ENCODE measurements at places on chromosomes 3 and 15. TPM values are rescaled to one million over a fixed set of nuclear protein-coding genes. Genes with fewer than 3 reads are reported as not detected.

GRCh38 chr3:50275996-50276761 is 2.7 kb upstream of the LSMEM2 start:
- peak; percentile 37 for DNase-seq

DNA sequence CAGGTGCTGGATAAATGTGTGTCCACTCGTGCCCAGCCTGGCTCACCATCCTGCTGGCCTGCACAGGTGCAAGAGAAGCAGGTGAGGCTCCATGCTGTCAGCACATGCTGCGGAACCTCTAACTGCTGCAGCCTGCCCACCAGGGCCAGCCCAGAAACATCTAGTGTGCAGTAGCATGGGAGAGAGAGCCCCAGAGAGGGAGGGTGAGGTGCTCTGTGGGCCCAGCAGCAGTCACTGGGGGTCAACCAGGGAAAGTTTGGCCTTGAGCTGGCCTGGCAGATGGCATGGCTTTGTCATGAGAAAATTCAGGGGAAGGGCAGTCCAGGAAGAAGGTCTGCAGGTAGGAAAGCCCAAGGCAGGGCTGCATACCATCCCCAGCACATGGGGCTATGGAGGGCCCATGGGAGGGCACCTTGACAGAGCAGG is 18.2 kb upstream of the PRR23E start:
- no peak for DNase-seq

DNA sequence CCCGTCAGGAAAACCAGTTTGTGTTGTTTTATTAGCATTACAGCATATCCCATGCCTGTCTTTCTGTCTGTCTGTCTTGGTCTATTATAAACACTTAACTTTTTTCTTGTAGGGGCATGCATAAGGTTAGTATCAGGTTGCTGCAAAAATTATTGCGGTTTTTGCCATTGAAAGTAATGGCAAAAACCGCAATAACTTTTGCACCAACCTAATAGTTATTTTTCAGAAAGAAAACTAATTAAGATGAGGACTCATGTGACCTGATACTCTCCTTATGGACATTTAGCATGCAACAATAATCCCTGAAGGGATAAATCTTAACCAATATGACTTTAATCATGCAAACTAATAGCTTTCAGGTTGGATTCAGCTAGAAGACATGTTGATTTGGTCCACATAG is 326.7 kb upstream of the SUCLG2 start:
- no peak for DNase-seq

DNA sequence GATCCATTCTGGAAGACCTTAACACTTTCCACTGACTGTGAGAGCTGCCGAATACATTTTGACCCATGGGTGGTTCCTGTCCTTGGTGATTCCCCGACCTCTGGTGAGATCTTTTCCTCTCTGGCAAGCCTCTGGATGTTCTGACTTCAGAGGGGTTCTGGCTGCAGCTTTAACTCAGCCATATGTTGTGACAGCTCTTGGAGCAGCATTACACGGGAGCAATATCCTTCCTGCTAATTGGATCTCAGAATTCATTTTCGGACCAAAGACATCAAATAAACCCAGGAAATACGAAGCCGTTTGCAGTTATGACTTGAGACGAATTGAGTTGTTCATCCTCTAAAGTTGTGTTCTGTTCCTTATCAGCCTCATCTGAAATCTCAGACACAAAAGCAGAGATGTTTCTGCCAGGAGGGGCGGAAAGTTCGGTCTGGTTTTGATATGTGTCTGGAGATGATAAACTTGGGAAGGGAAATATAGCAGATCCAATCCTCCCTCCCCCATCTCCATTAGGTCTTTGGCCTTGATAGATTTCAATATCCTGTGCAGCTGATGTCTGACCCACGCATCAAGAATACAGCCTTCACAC is 10.0 kb downstream of the TMEM158 start:
- DNase-seq: no peak

DNA sequence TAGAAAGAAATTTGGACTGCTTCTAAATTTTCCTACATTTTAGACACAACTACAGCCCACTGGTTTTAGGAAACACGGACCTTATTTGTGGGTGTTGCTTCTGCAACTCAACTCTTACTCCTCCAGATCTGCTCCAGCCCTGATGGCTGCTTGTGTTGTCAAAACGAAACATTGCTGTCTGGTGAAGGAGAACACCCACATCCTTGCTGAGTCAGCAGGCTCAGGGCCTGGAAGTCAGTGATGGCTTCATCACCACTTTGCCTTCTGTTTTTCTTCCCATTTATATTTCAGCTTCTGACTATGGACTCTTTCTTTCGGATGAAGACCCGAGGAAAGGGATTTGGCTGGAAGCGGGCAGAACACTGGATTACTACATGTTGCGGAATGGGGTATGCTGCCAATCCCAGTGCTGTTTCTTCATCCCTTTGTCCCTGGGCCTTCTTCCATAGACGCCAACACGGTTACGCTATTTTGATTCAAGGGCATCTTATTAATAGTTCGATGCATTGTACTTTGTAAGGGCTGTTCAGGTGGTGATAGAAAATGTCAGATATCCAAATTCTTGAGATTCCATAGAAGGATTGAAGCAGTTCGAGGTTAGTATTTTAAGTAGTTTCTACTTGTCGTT is 392.6 kb upstream of the TPM1 start:
- DNase-seq: no peak

DNA sequence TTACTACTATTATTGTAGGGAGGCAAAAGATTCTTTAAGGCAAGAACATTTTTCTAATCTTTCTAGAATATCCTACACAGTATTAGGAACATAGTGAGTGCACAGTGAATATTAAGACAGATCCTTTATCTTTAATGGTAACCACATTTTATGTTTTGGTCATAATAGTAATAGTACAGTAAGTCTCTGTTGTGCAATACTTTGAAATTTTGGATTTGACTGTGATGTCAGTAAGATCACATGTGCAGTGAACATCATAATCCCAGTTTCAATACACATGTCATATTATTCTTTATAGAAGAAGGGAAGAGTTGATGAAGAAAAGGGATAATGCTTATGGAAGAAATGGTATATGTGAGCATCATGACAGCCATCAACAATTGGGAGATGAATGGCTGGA is 10.7 kb downstream of the STT3B start:
- no peak for DNase-seq

- DNase-seq: no peak
These were observed 86.9 kb downstream of the CBLB start for GRCh38 chr3:105781871-105782270.

- DNase-seq: peak; percentile 62
These were observed 513.7 kb downstream of the FOXP1 start for GRCh38 chr3:71069797-71070196.

DNA sequence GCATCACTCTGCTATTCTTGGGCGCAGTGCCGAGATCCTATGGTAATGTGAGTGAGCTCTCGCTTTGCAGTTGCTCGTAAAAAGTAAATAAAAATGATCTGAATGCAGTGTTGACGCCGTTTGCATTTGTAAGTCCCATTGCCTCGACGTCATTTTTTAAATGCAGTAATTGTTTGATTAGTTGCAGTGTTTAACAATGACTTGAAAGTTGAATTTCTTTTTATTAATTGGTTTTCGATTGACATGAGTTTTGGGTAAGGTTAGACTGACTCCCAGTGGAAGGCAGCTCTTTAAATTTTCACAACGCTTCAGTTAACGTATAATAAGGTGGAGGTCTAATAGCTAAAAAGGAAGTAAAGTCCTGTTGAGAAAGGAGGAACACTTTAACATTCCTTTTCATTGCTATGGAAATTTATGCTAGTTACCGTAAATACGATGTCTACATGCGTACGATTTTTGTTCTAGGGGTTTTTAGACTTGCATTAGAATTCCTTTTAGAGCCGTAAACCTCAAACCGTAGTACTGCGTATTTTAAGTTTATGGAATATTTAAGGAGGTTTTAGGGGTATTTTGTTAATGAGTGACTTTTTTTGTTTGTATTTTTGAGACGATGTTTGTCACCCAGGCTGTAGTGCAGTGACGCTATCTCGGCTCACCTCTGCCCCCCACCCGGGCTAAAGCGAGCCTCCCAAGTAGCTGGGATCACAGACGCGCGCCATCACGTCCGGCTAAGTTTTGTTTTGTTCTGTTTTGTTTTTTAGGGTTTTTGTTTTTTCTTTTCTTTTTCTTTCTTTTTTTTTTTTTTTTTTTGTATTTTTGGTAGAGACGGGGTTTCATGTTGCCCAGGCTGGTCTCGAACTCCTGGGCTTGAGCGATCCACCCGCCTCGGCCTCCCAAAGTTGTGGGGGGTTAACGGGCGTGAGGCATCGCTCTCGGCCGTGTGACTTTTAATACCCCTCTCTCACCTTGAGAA is 1.4 kb downstream of the MORF4L1 start:
- no peak for DNase-seq

DNA sequence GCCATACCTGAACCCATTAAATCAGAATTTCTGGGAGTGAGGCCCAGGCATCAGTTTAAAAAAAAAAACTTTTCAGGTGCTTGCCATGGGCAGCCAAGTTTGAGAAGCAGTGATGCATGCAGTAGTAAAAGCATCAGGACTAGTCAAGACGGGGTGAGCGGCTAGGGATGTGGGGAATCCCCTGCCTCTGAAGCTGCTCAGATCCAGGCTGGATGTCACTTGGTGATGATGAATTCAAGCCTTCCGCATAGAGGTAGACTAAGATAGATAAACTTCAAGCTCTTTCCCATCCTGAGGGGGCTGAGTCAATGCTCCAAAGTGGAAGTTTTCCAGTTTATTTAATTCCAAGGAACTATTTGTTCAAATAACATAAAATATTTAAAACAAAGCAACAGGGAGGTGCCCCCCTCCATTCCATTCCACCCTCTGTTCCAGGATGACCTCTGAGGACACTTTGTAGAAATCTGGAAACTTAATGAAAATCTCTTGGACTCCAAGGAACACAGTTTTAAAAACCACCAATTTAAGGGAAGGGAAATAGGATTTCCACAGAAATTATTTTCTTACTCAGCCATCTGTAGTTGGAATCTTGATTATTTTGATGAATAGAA is 100.4 kb upstream of the NR2E3 start:
- no peak for DNase-seq

DNA sequence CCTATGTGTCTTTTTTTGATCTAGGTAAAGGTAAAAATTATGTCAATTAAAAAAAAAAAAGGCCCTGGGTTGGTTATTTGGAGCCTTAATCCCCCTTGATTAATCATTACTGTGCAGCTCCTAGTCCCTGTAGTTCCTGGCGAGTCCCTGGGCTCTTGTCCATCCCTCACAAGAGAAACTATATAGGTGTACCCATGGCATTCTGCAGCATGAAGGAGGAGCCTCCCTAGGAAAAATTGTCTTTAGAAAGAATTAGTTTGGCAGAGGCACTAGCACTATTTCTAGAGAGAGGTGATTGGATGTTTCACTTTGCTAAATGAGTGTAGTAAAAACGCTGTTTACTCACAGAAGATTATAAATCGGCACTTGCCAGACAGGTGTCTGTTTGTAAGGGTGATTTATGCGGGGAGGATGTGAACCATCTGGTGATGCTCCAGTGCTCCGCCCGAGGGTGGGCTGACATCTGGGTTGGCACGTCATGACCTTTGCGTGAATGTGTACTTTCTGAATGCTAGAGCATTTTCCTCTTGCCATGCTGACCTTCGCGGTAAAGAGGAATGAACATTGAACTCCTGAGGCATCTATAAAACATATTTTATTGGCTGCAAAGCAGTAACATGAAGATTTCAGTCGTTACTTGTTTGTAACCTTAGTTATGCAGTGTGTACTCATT is 12.6 kb downstream of the PLCL2 start:
- DNase-seq: no peak

GRCh38 chr3:117463276-117464115 is 753.9 kb downstream of the TUSC7 start:
- DNase-seq: no peak

DNA sequence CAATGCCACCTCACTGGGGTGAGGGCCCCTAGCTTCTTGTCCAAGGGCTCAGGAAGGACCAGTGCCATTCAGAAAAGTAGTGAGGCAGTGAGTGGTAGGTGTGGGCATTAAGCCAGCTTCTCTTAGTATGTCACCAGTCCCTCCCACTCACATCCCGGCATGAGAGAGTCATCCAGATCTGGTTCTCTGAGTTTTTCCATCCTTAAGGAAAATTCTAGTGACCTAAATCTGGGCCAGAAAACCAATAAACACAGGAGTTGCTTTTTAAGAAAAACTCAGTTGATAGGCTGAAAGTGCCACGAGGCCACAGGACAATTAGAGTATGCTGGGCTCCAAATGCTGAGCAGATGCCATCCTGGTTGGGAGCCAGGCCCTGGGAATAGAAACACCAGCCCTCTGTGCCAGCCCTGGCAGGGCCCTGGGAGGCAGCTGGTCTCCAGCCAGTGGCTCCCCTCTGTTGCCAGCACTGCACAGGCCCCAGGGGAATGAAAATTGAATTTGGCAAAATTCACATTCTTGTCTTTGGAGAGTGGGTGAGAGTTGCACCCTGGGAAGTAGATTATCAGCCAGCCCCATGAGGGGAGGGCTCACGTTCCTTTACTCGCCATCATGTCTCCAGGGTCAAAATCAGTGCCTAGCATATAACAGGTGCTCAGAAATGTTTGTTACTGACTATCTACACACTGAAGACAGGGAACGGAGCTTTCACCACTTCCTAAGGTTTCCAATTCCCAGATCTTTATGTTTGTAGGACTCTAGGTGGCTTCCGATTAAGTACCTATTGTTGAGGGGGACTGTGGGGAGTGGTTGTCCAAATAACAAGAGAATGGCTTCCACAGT is 52.8 kb downstream of the FAM43A start:
- DNase-seq: no peak

GRCh38 chr3:43858294-43858701 is 167.6 kb downstream of the ABHD5 start:
- DNase-seq: no peak

DNA sequence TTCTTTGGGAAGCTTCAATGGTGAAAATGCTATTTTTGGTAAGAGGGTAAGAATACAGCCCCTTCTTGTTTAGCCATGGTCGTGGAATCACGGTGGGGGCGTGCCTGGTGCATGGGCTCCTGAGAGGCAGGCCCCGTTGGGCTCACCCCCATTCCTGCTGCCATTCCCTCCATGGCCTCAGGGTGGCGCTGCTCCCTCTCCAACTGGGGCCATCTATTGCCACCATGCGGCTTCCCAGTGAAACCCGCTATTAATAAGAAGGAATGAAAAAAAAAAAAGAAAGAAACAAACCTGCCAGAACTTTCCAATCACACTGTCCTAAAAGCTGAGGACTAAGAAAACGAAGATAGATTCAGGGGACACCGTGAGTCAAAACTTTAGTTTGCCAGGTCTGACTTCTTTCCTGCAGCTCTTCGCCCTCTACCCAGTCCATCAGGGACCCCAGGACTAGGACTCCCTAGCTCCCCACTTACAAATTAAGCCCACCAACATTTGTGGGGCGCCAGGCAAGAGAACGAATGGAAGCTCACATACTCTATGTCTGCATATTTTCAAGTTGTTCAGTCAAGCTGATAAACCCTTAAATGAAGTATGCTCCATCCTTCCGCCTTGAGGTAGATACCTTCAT is 30.6 kb upstream of the ABHD2 start:
- peak; percentile 89 for DNase-seq

C3orf70 gene
- total RNA-seq: 4.3 TPM

SMARCC1 gene
- 67.2 TPM for total RNA-seq

GUCA1C gene
- total RNA-seq: not detected

MRPS22 gene
- total RNA-seq: 41.7 TPM

MYO5C gene
- total RNA-seq: 2.4 TPM

TATDN2 gene
- 46.4 TPM for total RNA-seq

PAQR5 gene
- 0.12 TPM for total RNA-seq

CD200 gene
- total RNA-seq: 36.4 TPM

DMXL2 gene
- 12.6 TPM for total RNA-seq

NR1I2 gene
- total RNA-seq: 0.48 TPM

SPINK8 gene
- not detected for total RNA-seq

LRRFIP2 gene
- 52.5 TPM for total RNA-seq

SH3GL3 gene
- total RNA-seq: not detected

RHCG gene
- total RNA-seq: not detected
